ENCODE measurements at places on chromosomes 5 and 9.

- no peak for DNase-seq
Measured at GRCh38 chr5:159053216-159053615, 46.5 kb downstream of the EBF1 start.

- DNase-seq, result no peak
Measured at GRCh38 chr5:9421884-9422283, 124.0 kb downstream of the SEMA5A start.

DNA sequence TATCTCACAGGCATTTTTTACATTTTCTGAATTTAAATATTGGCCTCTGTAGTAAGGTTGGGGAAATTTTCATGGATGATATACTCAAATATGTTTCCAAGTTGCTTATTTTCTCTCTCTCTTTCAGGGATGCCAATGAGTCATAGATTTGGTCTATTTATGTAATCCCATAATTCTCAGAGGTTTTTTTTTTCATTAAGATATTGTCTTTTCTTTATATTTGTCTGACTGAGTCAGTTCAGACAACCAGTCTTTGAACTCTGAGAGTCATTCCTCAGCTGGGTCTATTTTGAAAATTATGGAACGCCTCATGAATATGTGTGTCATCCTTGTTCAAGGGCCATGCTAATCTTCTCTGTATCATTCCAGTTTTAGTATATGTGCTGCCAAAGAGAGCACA lies 223.2 kb downstream of the PCSK1 start:
- no peak for DNase-seq

DNA sequence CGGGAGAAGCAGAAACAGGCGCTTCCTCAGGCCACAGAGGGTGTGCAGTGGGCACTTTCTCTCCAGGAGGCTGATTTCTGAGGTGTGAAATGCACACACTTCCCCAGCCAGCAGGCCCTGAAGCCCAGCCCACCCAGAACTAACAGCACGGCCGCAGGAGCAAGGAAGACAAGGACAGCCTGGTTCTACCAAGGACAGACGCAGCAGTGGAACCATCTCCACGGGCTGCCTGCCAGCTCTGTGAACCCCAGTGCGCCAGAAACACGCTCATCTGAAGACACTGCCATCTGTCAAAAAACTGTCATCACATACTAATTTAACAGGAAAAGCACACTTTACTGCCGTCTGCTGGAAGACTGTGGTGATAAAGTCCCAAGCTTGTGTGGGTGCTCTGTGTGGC lies 40.7 kb downstream of the MAPK9 start:
- no peak for DNase-seq

GRCh38 chr5:74627646-74628279 lies 12.8 kb downstream of the ENC1 start:
- no peak for DNase-seq
